ENCODE measurements at places on chromosomes 4 and X. TPM values are rescaled to one million over a fixed set of nuclear protein-coding genes. Genes with fewer than 3 reads are reported as not detected.

DNA sequence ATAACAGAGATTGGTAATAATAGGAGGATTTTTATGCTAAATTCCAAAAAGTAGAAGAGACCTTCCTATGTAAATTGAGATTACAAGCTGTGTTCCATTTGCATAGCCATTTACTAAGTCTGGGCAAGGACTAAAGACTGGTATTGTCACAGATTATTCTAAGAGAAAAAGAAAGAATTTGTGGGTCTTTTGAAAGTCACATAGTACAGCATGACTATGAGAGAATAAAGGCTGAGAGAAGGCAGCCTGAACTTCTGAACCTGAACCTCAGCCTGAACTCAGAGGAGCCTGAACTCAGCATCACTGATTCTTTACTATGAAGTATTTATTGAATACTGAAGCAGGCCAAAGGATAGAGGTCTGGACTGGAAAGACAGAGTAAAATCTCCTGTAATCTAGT lies 297.5 kb downstream of the STPG2 start:
- no peak for DNase-seq
- no peak overlapping the region for H3K27ac ChIP-seq
- no peaks in the 10 kb centered on the region for H3K36me3 ChIP-seq
- no peaks in the 10 kb centered on the region for H3K27me3 ChIP-seq

DNA sequence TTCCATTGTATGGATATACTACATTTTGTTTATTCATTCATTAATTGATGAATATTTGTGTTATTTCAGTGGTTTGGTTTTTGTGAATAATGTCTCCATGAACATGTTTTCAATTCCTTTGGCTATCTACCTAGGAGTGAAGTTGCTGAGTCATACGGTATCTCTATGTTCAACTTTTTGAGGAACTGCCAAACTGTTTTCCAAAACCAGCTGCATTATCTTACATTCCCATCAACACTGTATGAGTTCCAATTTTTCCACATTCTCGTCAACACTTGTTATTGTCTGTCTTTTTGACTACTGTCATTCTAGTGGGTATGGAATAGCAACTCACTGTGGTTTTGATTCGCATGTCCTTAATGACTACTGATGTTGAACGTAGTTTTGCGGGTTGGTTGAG lies 388.6 kb upstream of the MAGEB2 start:
- H3K36me3 ChIP-seq = no peaks in the 10 kb centered on the region
- no peak overlapping the region for H3K27ac ChIP-seq
- no peak overlapping the region for H3K4me3 ChIP-seq
- DNase-seq = no peak
- no peaks in the 10 kb centered on the region for H3K27me3 ChIP-seq
- H3K4me1 ChIP-seq = no peaks in the 10 kb centered on the region

DNA sequence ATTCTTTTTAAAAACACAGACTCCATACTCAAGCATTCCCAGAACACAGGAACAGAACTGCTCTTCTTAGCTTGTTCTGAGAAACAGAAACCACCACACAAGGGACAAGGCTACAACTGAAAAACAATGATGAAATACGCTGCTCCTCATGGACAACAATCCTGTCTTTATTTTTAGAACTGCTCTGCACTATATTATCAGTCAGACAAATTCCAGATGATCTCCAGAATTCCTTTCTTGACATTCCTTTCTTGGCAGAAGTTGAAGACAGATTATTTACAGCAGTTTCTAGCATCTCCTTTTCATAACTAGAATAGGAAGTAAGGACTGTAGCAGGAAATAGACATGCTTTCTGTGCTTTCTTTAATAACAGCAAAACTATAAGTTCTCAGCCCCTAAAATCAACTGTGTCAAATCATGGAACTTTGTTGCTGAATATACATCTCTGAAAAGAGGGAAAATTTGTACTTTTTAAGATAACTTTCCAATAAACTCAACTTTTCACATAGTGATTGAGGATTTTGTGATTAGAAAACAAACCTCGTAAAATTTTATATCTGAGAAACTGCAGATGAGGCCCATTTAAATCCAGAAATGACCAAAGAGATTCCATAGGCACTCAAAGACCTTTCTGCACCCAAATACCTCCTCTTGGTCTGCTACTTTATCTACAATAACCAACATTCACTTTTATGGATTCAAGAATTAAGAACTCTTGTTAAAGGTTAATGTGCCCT lies 35.9 kb downstream of the ANTXR2 start:
- no peaks in the 10 kb centered on the region for H3K27me3 ChIP-seq
- H3K4me1 ChIP-seq = no peaks in the 10 kb centered on the region
- H3K36me3 ChIP-seq = no peaks in the 10 kb centered on the region
- no peak overlapping the region for H3K4me3 ChIP-seq
- DNase-seq = no peak
- no peak overlapping the region for H3K27ac ChIP-seq

DNA sequence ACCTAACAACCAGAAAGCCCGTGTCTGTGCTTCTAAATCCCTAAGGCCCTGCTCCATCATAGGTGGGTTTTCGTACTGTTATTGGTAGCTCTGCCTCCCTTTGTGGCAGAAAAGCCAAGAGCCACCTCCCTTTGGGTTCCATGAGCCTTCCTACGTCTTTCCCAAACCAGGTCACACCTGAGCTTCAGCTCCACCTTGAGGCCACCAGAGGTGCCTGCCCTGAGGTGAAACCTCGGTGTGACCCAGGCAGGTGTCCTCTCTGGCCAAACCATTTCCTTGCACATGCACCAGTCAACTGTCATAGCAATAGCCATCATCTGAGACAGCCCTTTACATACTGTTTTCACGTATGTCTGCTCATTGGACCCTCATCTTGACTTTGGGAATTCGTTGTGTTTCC lies 188.0 kb upstream of the RBPJ start:
- no peaks in the 10 kb centered on the region for H3K27me3 ChIP-seq
- H3K36me3 ChIP-seq = no peaks in the 10 kb centered on the region
- H3K4me1 ChIP-seq = 0 out of 2 replicates have a peak, but pooled peaks cover 4% of the 10 kb centered on the region
- H3K27ac ChIP-seq = no peak overlapping the region
- no peak for DNase-seq
- H3K4me3 ChIP-seq = no peak overlapping the region

RRH gene
- not detected for total RNA-seq

GRCh38 chrX:101550362-101550750 lies at the start of gene ARMCX1:
TSS of gene ARMCX1 (plus strand) at chrX:101550547. CDS start at chrX:101552931, 2,384 bp downstream.
- DNase-seq = no peak
- H3K4me1 ChIP-seq = no peaks in the 10 kb centered on the region
- H3K27me3 ChIP-seq = no peaks in the 10 kb centered on the region
- no peak within 1 kb of the TSS for H3K27ac ChIP-seq
- peak within 1 kb of the TSS; percentile 33 for H3K4me3 ChIP-seq

GRCh38 chrX:48516285-48516684 lies 5.3 kb upstream of the EBP start:
- H3K27ac ChIP-seq = no peak overlapping the region
- no peaks in the 10 kb centered on the region for H3K36me3 ChIP-seq
- no peak for DNase-seq
- no peak overlapping the region for H3K4me3 ChIP-seq

- DNase-seq = no peak
- H3K36me3 ChIP-seq = no peaks in the 10 kb centered on the region
- H3K4me3 ChIP-seq = no peak overlapping the region
- H3K4me1 ChIP-seq = no peaks in the 10 kb centered on the region
- H3K27me3 ChIP-seq = no peaks in the 10 kb centered on the region
Measured at GRCh38 chr4:153731239-153731638, 28.6 kb downstream of the RNF175 start.

DNA sequence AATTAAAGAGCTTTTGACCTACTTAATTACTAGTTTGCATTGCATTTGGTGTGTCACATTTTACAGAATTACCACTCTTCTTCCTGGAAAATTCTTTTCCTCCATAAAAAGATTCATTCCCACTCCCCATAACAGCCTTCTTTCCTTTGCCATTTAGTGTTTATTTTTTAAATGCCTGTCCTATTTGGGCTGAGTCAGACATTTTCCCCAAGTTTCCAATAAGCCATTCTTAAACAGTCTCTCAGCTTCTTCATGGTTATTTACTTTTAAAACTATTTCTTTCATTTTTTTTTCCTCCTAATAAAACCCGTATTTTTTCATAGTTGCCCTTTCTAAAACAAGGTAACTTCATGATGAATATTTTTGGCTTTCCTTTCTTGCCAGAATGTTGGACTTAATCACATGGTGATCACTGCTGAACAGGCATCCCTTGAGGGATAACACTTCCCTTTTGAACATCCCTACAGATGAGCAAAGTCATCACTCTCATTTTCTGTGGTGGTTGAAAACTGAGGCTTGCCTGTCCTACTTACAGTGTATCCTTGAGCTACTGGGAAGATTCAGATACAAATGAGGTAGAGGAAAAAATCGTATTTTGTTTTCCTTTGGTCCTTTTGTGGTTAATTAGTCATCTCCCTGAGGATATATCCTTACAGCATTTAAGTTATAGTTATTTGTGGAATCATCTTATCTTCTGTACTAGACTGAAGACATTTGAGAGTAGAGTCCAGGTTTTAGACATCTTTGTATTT lies 520.5 kb upstream of the NR3C2 start:
- H3K4me1 ChIP-seq = no peaks in the 10 kb centered on the region
- no peaks in the 10 kb centered on the region for H3K27me3 ChIP-seq
- DNase-seq = no peak
- H3K27ac ChIP-seq = no peak overlapping the region

- no peaks in the 10 kb centered on the region for H3K36me3 ChIP-seq
- no peak overlapping the region for H3K27ac ChIP-seq
- no peaks in the 10 kb centered on the region for H3K27me3 ChIP-seq
Measured at GRCh38 chr4:44118971-44119680, 329.5 kb downstream of the KCTD8 start.

TLR2 gene
- 1.1 TPM for total RNA-seq

NKX6-1 gene
- 0.63 TPM for total RNA-seq

DNA sequence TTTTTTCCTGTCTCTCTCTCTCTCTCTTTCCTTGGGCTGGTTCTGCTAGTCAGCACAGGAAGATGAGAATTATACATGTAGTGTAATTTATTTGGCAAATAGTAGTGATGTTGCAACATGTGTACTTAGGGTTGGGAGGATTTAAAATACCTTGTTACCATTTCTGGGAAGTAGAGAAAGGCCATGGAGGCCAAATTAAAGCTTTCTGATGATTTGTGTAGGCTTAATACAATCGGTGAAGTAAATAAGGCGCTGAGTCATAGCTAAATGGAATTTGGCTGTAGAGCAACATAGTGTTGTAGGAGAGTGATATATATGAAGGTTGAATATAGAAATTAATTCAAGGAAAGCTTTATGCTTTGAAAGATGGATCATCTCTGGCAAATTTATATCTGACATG lies 295.3 kb downstream of the GRID2 start:
- H3K27me3 ChIP-seq = no peaks in the 10 kb centered on the region
- H3K4me1 ChIP-seq = no peaks in the 10 kb centered on the region
- H3K36me3 ChIP-seq = no peaks in the 10 kb centered on the region
- H3K27ac ChIP-seq = no peak overlapping the region

ENPP6 gene
- not detected for total RNA-seq

GRCh38 chrX:107730298-107730655 lies 45.3 kb downstream of the TSC22D3 start:
- H3K27ac ChIP-seq = peak overlapping the region; percentile 63
- no peaks in the 10 kb centered on the region for H3K36me3 ChIP-seq
- H3K4me1 ChIP-seq = peaks cover 86% of the 10 kb centered on the region
- H3K27me3 ChIP-seq = no peaks in the 10 kb centered on the region

DNA sequence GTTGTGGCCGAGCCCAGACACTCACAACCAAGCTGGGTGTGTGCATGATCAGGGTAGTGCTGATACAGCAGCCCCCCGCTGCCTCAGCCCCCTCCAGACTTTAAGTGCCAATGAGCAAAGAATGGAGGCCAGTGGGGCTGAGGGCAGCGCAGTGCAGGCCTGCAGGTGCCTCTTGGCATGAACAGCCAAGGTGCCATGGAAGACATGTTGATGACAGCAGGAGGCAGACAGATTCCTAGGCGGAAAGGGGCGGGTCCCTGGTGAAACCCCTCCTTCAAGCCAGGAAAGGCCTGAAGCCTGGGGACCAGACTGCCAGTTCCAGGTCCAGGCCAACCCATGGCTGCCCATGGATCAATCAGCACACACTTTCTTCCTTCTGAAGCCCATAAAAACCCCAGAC lies 253.3 kb upstream of the ETNPPL start:
- no peaks in the 10 kb centered on the region for H3K27me3 ChIP-seq
- no peaks in the 10 kb centered on the region for H3K36me3 ChIP-seq
- no peak overlapping the region for H3K4me3 ChIP-seq

DNA sequence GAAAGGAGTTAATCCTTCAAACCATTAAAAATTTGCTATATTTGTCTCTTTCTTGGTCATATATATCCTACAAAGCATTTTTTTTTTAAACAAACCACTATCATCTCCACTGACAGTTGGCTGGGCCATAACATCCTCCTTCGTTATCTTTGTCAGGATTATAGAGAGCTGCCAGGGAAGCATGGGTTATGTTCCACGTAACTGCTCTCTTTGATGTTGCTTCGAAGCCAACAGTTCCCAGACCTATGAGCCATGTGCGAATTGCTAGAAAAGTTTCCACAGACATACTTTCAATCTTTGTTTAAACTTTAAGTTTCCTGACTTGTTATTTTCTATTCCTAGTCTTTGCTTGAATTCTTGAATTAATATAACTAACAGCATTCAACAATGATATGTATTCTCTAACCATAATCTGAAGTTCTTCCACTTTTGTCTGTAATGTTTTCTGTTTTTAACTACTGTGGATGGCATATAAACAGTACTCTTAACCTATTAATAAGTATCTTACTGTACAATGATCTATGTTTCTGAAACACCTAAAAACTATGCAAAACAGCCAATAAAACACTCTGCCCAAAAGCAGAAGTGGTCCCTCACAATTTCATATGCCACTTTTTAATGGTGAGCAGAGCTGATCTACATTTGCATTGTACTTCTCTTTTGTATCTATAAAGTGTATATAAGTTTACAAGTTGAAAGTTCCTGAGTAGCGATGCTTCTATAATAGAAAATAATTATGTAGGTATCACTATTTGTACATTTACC lies 37.9 kb downstream of the EREG start:
- no peak overlapping the region for H3K4me3 ChIP-seq
- H3K27ac ChIP-seq = no peak overlapping the region
- no peaks in the 10 kb centered on the region for H3K36me3 ChIP-seq
- no peaks in the 10 kb centered on the region for H3K27me3 ChIP-seq

FOXR2 gene
- not detected for total RNA-seq

- H3K27me3 ChIP-seq = no peaks in the 10 kb centered on the region
- no peaks in the 10 kb centered on the region for H3K36me3 ChIP-seq
- H3K27ac ChIP-seq = no peak overlapping the region
- 0 out of 2 replicates have a peak, but pooled peaks cover 5% of the 10 kb centered on the region for H3K4me1 ChIP-seq
- no peak for DNase-seq
Measured at GRCh38 chrX:15343075-15343476, 7.8 kb upstream of the PIGA start.

C4orf50 gene
- total RNA-seq = not detected

GPR119 gene
- total RNA-seq = not detected

FGF2 gene
- 1.4 TPM for total RNA-seq

VCX gene
- 1.5 TPM for total RNA-seq

DNA sequence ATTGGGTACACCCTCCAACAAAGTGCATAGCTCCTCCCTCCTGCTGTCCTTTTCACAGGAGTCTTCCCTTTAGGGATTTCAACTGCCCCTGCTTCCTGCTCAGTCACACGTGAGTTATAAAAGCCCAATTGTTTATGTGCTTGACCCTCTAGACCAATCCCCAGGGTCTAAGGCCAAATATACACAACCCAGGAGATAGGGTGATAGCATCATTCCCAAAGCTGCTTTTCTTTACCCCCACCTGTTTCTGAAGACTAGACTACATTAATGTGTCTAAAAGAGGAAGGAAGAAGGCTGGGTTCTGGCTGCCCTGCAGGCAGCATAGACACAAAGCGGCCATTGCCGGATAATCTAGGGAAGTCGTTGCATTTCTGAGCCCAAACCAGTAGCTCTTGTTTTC lies 526.7 kb upstream of the FRG1 start:
- H3K36me3 ChIP-seq = no peaks in the 10 kb centered on the region
- no peaks in the 10 kb centered on the region for H3K4me1 ChIP-seq
- DNase-seq = no peak
- no peaks in the 10 kb centered on the region for H3K27me3 ChIP-seq
- H3K4me3 ChIP-seq = no peak overlapping the region

All from PC-9 (cell line).